Hematopoietic multipotent progenitor cell treated with erythropoietin and hydrocortisone succinate and interleukin-3 and kit ligand, for 15 days (in vitro differentiated cells): ENCODE measurements at places on chromosomes 7 and 10.

GRCh38 chr7:20021831-20022230 is 195.4 kb downstream of the MACC1 start:
- no peak for DNase-seq

DNA sequence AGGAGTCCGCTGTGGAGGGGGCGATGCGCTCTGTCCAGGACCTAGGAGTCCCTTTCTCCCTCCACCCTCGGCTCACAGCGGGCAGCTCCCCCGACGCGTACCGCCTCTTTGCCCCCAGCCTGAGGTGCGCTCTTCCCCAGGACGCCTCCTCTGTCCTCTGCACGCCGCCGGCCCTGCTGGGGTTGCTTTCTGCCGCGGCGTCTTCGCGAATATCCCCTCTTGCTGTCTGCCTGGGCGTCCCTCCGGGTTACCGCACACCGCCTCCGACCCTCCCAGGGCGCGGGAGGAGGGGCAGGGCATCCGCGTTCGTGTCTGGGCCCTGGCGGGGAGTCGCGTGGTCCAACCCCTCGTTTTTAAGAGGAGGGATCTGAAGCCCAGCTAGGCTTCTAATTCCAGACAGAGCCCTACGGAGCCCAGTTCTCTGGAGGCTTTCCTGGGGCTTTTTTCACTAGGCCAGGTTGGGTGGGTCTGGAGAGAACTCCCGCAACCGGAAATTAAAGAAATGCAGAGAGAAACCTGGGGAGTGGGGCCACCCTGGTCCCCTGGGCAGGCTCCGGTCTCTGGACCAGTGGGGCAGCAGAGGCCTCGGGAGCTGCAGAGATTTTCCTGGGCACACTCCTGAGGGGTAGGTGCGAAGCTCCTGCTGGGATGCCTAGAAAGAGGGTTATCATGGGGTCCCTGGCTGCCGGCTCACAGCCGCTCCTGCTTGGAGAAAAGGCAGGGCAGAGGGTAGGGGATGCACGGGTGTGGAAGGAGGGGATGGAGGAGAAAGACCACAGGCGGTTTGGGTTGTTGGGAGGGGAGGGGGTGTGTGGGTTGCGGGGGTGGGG is 166.9 kb downstream of the UBE2H start:
- DNase-seq: no peak

- no peak for DNase-seq
Observed at GRCh38 chr7:140269004-140269638, 92.3 kb upstream of the KDM7A start.

GRCh38 chr10:51228714-51229100 is 154.4 kb downstream of the PRKG1 start:
- DNase-seq: no peak

- peak; percentile 87 for DNase-seq
Observed at GRCh38 chr7:44633254-44634186, 27.1 kb downstream of the OGDH start.

DNA sequence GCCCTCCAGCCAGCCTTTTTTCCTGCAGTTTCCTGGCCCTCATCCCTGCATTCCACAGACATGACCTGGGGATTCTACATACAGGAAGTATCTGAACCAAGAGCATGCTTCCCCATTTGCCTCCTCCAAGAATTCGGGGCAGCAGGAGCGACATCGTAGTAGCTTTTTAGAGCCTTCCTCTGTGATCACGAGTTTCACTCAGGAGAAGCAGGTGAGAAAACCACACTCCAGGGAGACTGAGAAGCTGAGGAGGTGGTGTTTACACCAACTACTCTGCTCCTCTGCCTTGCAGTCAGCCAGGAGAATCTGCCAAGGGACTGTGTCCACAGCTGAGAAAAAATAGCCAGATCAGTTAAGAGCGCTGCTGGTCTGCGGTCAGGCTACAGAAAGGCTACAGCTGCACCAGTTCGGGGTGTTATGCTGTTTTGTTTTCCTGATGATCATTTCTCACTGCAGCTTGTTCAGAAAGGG is 54.1 kb downstream of the HSPA12A start:
- no peak for DNase-seq

- DNase-seq: peak; percentile 28
Observed at GRCh38 chr10:132836832-132837540, 51.0 kb upstream of the NKX6-2 start.

DNA sequence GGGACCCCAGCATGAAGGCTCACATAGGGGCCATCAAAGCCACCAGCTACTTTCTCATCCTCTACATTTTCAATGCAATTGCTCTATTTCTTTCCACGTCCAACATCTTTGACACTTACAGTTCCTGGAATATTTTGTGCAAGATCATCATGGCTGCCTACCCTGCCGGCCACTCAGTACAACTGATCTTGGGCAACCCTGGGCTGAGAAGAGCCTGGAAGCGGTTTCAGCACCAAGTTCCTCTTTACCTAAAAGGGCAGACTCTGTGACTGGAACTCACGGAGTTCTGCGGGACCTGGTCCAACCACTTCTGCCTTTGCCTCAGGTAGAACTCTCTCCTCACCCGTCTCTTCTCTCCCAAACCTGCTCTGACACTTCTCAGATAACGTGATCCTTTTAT is 945 bp downstream of the TAS2R40 start:
- no peak for DNase-seq

- DNase-seq: no peak
Observed at GRCh38 chr7:95238252-95238943, 85.9 kb downstream of the PON1 start.

GRCh38 chr10:5764422-5765297 is 48.6 kb downstream of the GDI2 start:
- DNase-seq: no peak

GRCh38 chr10:317271-317769 is 182.1 kb downstream of the ZMYND11 start:
- DNase-seq: no peak

DNA sequence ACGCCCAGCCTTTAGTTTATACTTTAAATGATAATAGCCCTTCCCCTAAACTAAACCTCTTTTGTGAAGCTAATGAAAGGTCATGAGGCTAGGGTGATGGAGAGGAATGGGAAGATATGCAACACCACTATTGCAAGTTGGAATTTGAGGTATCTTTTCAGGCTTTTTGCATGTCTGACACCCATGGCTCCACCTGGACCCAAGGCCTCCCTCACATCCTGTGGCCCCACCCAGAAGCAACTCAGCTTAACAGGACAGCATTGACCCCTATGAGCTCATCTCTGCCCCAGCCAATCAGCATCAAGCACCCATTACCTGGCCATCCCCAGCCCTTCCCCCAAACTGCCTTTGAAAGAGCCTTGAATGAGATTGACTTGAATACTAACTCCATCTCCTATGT is 674.2 kb upstream of the NRP1 start:
- no peak for DNase-seq

- no peak for DNase-seq
Observed at GRCh38 chr7:128737867-128738385, 1.2 kb upstream of the CALU start.

GRCh38 chr7:140209866-140210609 is 33.3 kb upstream of the KDM7A start:
- no peak for DNase-seq
